Globus pallidus (tissue), 1 donor: ENCODE measurements at places on chromosomes 1 and 21.

DNA sequence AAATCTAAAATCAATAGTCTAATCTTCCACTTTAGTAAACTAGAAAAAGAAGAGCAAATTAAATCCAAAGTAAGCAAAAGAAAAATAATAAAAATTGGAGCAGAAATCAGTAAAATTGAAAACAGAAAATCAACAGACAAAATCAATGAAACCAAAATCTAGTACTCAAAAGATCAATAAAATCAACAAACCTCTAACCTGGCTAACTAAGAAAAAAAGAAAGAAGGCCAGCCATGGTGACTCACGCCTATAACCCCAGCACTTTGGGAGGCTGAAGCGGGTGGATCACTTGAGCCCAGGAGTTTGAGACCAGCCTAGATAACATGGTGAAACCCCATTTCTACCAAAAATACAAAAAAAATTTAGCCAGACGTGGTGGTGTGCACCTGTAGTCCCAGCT is 22.8 kb downstream of the PDIK1L start:
- no peak for DNase-seq

DNA sequence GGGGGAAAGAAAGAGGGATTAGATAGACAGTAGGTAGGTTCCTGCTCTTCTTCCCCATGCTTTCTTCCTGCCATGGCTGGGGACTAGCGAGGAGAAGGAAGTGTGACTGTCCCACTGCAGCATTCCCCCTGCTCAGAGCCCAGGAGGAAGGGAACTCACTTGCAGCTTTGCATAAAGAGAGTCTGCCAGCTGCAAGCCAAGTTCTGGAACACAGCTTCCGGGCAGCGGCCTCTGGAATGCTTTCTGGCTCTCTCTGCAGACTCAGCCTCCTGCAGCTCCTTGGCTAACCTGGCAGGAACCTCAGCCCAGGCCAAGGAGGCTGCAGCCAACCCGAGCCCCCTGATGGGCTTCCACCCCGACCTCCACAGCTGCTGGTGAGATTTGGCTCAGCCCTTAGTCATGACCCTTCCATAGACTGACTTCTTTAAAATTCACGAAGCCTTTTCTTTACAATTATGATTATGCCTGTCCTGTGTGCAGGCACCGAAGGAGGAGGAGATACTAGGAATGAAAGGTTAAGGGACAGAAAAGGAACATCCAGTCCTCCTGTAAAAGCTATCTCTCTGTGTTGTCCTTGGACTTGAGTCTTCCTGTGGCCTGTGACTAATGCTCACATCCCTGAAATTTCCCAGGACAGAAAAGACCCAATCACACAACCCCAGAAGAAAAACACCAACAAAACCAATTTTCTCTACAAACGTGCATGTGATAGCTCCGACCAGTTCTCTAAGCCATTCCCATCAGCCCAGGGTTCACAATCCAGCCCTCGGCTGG is 108.2 kb upstream of the OLIG2 start:
- no peak for DNase-seq

DNA sequence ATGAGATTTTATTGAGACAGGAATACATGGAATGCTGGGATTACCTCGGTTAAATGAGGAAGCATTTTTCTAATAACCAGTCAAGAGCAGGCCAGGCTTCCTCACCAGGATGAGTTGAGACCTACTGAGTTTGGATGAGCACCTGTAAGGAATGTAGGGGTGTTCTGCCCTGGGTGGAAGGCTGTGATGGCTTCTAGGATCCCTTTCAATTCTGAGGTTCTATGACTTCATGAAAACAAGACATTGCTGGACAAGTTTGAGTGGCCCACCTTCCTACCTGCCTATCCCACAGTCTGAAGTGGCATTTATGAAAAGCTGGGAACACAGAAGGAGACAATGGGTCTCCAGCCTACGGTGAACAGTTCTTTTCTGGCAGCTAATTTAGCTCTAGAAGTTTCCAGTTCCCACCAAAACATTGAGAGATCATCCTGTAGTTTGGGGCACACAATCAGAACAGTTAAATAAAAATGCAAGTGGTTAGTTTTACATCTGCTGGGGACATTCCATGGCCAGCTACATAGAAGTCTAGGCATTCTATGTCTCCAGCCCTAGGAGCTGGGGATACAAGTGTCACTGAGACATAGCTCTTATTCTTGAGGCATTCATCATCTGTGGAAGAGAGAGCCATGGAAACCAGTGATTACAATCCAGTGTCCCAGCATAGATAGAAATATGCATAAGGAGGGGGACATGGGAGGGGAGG is 51.3 kb upstream of the TSPAN2 start:
- no peak for DNase-seq

DNA sequence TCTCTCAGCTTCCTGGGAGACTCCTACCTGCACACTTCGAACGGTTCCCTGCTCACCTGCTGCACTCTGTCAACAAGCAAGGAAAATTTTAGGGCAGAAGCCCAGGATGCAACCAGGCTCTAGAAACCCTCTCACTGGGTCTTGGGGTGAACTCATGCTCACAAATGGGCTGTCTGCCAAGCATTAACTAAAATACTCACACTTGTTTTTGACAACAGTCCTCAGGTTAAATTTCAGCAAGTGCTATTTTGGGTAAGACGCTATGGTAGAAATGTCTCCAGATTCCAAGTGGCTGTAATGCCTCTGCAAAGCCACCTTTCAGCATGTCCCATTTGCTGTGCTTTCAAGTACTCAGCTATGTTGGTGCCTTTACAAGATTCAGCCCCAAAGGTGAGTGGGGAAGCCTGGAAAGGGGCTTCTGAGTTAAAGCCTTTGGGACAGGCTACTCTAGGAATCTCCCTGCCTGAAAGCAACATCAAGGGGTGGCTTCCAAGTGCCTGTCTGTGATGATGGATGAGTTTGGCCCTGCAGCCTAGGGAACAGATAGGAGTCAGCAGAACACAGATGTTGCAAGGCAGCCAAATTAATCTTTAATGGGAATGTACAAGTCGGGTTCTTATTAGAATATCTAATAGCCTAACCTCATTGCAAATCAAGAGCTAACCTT is 211.9 kb upstream of the SPAG17 start:
- DNase-seq: no peak

GRCh38 chr1:156538711-156539440 is 33.5 kb downstream of the IQGAP3 start:
- no peak for DNase-seq

DNA sequence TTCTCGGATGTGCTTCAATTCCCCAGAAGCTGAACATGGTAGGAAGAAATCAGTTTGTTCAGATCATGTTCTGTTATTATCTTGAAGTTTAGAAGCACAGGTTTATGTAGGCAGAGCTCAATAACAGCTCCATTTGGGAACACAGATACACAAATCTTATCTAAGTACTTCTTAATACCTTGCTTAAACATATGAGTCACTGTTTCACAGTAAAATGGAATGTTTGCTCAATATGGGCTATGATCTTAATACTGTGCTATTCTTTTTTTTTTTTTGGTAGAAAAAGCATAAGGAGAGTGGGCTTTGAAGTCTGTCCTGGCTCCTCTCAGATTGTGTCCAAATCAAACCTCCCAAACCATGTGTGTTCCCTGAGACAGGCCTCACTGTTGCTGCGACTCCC is 13.4 kb downstream of the PROK1 start:
- no peak for DNase-seq

GRCh38 chr1:230077436-230078213 is 10.6 kb downstream of the GALNT2 start:
- DNase-seq: no peak

DNA sequence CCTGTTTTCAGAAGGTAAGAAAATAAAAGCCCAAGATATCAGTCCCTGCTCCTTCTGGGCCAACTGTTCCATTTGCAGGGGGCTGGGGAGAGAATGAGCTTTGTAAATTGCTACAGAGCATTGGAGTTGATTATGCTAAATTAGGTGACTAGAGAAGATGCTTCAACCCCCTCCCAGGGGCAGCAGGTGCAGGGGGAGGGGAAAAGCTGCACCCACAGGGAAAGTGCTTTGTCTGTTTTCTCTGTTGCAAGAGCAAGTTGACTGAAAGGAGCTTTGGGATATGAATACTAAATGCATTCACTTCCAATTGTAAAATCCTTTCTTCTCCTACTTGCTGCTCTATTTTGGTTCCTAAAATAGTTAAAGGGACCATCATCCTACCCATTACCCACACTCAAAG is 16.5 kb upstream of the PIGM start:
- DNase-seq: no peak

GRCh38 chr1:93723110-93723509 is 41.5 kb upstream of the BCAR3 start:
- DNase-seq: no peak

DNA sequence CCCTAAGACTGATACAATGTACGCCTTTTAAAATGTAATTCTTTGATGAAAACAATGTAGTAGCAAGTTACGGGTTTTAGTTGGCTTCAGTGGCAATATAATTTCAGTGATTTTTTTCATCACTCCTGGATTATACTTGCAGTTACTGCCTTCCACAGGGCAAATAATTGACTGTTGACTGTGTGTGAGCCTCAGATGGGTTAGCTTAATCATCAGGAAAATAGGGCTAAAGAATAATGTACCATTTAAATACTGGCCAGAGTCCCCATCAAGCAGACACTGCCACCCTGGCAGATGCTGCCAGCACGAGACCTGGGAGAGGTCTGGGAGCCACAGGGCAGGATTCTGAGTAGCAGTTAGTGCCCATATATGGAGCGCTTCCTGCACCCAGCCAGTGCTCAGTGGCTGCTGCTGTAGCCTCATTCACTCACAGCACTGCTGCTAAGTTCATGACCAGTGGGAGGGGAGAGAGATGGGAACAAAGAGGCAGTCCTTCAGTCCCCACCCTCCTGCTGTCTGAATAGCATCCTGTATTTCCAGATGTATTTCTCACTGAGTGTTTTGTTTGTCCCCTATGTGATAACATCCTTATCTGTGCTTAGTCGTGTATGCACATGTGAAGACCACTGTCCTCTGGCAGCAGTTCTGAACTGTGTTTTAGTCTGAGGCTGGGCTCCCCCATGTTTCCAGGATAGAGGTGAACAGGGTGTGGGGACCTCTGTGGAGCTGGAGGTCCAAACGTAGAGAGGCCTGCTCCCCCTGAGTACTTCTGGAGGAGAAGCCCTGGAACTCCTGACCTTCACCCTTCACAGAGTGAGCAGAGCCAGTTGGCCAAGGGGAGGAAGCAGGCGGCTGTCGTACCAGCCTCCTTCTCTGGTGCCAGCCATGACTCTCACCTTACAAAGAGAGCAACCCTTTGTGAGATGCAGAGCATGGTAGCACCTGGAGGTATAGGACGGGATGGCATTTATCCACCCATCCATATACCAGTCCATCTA is 80.4 kb downstream of the ADARB1 start:
- DNase-seq: no peak

GRCh38 chr1:206117151-206117948 is at the start of gene AVPR1B:
Gene AVPR1B, minus strand, starts transcription at chr1:206117388. Its CDS starts 498 bp downstream, at chr1:206116890.
- no peak for DNase-seq

GRCh38 chr1:84166797-84167196 is 22.7 kb downstream of the PRKACB start:
- DNase-seq: no peak

- DNase-seq: no peak
Observed at GRCh38 chr1:194045416-194045815, 859.0 kb upstream of the B3GALT2 start.

- no peak for DNase-seq
Observed at GRCh38 chr21:34911360-34911759, 137.7 kb downstream of the RUNX1 start.

GRCh38 chr1:97572561-97572960 is 348.3 kb downstream of the DPYD start:
- no peak for DNase-seq

DNA sequence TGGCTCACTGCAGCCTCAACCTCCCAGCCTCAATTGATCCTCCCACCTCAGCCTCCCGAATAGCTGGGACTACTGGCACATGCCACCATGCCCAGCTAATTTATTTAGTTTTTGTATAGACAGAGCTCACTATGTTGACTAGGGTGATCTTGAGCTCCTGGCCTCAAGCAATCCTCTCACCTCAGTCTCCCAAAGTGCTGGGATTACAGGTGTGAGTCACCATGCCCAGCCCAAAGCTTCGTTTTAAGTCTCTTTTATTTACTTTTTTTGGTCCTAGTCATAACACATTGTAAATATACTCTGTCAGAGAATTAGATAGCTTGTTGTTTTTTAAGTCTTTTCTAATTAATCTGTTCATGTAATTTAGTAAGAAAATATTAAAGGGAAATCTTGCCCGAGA is 42.8 kb downstream of the KCNK1 start:
- DNase-seq: no peak

- DNase-seq: no peak
Observed at GRCh38 chr1:230423951-230424350, 2.2 kb downstream of the PGBD5 start.

DNA sequence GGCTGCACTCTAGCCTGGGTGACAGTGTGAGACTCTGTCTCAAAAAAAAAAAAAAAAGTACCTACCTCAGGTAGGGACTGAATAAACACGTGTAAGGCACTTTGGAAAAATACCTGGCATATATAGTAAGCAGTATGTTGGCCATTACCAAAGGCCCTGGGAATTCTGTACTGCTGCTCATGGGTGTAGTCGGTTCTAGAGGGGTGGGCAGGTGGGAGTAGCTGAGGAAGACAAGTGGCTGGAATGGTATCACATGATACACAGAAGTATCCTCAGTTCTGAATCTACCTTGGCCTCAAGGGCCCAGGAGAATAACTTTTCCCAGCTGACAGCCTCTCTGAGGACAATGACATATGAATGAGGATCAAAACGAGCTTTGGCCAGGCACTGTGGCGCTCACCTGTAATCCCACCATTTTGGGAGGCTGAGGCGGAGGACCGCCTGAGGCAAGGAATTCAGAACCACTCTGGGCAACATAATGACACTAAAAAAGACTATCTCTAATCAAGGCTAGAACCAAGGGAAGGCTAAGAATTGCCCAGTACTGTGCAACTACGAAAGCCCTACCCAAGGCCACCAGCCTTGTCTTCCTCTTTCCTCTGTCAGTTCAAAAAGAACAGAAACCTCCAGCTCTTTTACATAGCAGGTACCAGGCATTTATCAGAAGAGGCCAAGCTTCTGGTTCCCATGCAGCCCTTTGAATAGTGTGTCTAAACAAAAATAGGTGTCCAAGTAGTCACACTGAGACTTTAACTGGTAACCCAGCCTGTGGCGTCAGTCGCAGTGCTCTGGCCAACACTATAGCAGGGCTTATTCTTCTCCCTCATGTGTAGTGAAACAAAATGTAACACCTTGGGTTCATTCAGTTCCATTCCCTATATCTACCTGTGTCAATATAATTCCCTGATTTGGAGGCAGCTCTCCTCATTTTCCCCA is 10.2 kb downstream of the MMACHC start:
- no peak for DNase-seq

DNA sequence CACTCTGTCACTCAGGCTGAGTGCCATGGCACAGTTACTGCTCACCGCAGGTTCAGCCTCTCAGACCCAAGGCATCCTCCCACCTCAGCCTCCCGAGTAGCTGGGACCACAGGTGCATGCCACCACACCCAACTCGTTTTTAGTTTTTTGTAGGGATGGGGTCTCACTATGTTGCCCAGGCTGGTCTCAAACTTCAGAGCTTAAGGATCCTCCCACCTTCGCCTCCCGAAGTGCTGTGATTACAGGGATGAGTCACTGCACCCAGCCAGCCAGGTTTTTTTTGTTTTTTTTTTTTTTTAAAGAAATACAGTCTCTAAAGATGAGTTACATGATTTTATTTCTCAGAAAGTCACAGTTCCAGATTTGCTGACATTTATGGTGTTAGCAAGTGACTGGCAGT is 29.0 kb downstream of the BACE2 start:
- no peak for DNase-seq
